ENCODE measurements at places on chromosomes 4 and X.

GRCh38 chr4:105710678-105711077 is 2.1 kb downstream of the GSTCD start:
- ATAC-seq: no peak

- peak; percentile 82 for ATAC-seq
These were observed 932.6 kb downstream of the C4orf33 start for GRCh38 chr4:130028552-130028951.

DNA sequence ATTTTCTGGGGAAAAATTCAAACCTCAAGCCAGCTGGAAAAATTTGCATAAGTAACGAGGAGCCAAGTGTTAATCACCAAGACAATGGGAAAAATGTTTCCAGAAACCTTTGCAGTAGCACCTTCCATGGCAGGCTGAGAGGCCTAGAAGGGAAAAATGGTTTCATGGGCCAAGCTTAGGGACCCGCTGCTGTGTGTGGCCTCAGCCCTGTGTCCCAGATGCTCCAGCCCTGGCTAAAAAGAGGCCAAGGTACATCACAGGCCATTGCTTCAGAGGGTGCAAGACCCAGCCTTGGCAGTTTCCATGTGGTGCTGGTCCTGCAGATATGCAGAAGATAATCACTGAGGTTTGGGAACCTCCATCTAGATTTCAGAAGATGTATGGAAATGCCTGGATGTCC is 98.3 kb upstream of the NWD2 start:
- ATAC-seq: no peak

- ATAC-seq: peak; percentile 70
These were observed 4.0 kb upstream of the ABLIM2 start for GRCh38 chr4:8162625-8163024.

DNA sequence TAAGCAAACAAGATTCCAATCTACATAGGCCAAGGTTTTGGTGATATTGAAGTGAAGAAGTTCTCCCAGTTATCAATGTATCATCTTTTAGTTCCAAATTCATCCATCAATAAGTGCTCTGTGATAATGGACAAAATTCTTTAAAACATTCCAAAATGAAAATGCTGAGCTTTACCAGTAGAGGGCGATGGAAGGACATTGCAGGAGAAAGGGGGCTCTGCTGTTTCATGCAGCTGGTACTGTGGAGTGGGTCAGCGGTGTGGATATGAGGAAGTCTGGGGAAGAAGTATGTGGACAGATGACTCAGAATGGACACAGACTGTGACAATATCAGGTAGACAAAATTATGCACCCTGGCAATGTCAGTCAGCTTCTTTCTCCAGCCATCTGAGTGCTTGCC is 46.6 kb upstream of the HS6ST2 start:
- no peak for ATAC-seq

DNA sequence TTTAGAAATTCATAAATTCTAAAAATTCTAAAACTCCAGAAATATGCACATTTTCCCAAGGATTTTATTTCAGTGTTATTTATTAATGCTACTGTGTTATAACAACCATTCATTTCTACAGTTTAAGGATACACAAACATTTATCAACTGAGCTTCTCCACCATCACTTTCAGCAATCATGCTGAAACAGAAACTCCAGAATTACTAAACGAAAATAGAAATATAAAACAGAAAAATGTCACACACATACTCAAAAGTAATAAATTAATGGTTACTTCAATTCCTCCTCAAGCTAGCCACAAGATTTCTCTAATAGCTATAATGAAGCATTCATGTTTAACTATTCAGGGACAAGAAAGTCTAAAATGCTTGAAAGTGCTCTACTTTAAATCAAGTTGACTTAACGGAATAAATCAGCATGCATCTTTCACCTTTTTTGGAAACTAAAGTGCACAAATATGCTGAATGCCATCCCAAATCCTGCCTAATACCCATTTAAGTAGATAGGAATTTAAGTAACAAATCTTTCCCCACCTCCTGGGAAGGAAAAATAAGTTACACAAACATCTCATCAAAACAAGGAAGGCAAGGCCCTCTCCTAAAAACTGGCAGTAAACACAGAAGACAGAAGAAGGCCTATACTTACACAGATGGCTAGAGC is 563 bp downstream of the FAM13A start:
- no peak for ATAC-seq

DNA sequence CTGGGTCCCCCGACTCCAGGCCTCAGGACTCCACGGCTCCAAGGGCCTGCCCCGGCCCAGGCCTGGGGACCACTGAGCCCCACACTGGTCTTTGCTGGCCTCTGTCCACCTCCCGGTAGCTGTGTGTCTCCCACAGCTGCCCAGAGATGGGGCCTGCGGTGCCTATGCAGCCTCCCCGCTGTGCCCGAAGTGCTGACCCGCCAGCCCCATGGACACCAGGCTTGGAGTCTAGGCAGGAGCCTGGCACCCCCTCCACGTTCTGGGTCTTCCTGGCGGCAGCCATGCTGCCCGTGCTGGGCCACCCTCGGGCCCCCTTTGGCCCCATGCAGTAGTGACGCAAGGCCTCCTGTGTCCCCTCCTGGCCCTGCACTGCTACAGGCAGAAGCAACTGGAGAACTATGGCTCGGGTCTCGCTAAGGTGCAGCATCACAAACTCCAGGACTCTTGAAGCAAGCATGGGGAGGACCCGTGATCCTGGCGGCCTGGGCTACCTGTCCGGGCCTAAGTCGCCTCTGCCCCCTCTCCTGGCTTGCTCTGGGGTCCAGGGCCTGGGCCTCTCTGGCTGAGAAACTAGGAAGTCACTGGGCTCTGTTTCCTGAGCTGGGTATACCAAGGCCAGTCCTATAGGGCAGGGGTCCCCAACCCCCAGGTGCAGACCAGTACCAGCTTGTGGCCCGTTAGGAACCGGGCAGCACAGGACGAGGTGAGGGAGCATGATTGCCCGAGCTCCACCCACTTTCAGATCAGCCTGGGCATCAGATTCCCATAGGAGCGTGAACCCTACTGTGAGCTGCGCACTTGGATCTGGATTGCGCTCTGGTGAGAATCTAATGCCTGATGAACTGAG is 917 bp downstream of the MYL5 start:
- peak; percentile 3 for ATAC-seq

- ATAC-seq: no peak
These were observed 145.5 kb downstream of the PCDH7 start for GRCh38 chr4:30865691-30866090.

- ATAC-seq: no peak
These were observed 84.6 kb upstream of the PPP2R3B start for GRCh38 chrX:471281-471680.

GRCh38 chr4:54940996-54941865 is 184.2 kb downstream of the KDR start:
- no peak for ATAC-seq

- ATAC-seq: peak; percentile 60
These were observed 48.5 kb upstream of the CYSLTR1 start for GRCh38 chrX:78375894-78376293.

DNA sequence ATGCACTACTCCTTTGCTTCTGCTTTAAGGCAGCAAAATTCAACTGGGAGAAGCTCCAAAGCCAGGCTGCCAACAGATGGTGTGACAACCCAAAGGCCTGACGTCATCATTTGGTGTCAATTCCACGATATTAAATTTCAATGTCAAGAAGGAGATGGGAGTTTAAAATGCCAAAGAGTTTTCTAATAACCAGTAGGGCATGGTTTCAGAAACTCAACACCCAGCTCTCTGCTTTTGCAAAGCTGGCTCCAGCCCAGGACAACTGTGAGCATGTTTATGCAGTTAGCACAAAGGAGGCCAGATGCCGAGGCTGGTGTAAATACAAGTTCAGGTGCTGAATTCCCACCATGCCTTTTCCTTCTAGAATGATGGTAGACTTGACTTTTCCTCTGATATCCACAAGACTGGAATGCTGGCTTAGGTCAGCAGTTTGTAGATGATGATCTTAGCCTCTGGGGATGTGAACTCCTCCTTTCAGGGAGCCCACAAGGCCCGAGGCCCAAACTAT is 67.3 kb downstream of the AFAP1 start:
- ATAC-seq: no peak

DNA sequence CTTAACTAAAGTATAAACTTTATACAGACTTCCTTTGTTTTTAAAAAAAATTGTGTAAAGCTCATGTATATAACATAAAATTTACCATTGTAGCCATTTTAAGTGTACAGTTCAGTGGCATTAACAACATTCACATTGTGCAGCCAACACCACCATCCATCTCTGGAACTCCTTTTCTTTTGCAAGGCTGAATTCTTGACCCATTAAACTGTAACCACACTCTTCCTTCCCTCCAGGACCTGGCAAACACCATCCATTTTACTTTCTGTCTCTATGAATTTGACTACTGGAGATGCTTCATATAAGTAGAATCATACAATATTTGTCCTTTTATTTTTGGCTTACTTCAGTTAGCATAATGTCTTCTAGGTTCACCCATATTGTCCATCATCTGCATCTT is 104.7 kb downstream of the RASL11B start:
- no peak for ATAC-seq

GRCh38 chr4:145956288-145956890 is 17.8 kb upstream of the ZNF827 start:
- no peak for ATAC-seq

- no peak for ATAC-seq
These were observed 167.0 kb upstream of the RPL34 start for GRCh38 chr4:108453366-108453765.

DNA sequence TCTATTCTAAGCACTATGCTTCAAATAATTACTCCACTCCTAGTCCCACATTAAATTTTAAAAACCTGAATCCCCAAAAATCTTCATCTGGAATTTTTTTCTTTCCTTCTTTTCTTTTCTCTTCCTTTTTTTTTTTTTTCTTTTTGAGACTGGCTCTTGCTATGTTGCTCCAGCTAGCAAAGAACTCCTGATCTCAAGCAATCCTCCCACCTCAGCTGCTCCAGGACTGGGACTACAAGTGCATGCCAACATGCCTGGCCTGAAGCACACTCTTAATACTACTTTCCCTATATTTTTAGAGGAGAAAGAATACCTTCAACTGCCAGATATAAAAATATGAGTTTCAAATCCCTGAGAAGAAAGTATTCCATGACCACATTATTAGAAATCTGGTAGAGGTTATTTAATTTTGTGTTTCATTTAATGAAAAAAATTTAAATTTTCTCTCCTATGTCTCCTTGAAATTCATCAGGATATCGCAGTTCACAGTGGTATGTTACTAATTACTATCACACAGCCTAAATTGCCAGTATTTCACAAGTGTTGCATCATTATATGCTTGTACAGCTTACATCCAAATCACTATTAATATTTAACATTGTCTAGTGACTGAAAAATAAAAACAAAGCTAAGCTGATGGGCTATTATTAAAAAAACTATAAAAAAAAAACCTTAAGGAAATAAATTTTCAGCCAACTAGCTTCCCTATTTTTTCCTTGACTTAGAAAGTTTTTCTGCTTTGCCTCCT is 227.8 kb downstream of the NAF1 start:
- ATAC-seq: no peak

DNA sequence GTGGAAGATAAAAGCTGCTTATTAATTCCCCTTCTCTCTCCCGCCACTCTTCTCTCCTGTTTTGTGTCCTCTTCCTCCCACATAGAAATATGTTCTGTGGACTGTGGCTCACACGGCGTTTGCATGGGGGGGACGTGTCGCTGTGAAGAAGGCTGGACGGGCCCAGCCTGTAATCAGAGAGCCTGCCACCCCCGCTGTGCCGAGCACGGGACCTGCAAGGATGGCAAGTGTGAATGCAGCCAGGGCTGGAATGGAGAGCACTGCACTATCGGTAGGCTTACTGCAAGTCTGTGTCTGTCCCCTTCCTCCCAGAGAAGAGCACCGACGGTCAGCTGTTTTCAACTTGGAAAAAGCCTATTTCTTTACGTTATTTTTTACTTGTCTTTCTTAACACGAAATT is 229.1 kb downstream of the DCTD start:
- no peak for ATAC-seq

GRCh38 chr4:56683455-56683854 is 2.4 kb upstream of the HOPX start:
- ATAC-seq: no peak

GRCh38 chr4:137660211-137660610 is 127.9 kb upstream of the PCDH18 start:
- ATAC-seq: no peak

- no peak for ATAC-seq
These were observed 99.4 kb upstream of the PGRMC2 start for GRCh38 chr4:128386761-128387599.

DNA sequence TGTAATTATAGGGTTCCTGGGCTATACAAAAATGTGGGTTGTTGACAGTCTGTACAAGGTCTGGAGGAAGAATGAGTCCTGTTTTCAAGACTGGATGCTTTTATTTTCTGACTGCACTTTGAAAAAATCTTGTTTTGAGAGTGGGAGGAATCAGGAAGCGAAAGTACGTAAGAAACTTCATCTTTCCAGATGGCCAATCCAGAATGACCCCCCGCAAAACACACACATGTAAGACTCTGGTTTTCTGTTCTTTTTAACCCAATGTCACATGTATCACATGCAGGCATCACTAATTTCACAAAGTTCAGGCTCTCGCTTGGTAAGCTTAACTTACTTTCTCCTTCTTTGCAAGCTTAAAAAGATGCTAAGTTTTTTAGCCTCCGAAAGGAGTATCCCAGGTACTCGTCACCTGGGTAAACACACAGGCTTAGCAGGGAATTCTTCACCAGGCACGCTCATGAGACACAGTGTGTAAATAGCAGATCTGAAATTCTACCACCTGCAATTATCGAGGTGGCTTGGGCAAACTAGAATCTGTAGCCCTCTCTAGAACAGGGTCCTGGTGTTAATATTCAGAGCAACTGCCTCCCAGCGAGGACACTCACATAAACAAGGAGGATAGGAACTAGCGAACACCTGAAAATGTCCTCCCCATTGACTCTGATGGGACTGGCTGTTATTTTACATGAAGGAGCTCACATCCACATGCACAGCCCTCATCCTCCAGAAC is 90.7 kb downstream of the NSUN7 start:
- ATAC-seq: peak; percentile 81

DNA sequence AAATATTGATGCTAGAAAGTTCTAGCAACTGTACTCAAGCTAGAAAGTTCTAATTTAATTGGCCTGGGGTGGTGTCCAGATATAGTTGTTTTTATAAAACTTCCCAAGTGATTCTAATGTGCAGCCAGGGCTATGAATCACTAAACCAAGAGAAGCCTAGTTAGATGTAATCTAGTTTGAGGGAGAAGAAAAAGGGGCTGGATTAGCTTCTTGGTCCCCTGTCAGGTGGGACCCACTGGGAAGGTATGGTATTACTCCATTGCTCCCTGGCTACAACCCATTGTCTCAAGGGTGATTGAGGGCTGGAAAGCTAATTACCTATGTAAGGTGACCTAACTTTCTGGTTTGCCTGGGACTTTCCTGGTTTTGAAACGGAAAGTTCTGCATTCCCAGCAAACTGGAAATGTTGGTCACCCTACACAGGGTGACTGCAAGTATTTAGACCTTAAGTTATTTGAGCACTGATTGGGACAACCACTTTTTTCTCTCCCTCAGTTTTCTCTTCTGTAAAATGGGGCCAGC is 23.9 kb upstream of the MSN start:
- ATAC-seq: no peak

All from stimulated activated memory B cell treated with anti-CD40 and anti-IgM and Interleukin-4, amounts not matched to agents 10 μg/mL and 1 μg/mL and 100 μg/mL, for 72 hours (primary cell).